H4 (cell line): ENCODE measurements at places on chromosomes 2 and 18.
A peak's percentile ranks its signal among the peaks of the same experiment; 100 is the strongest.

DNA sequence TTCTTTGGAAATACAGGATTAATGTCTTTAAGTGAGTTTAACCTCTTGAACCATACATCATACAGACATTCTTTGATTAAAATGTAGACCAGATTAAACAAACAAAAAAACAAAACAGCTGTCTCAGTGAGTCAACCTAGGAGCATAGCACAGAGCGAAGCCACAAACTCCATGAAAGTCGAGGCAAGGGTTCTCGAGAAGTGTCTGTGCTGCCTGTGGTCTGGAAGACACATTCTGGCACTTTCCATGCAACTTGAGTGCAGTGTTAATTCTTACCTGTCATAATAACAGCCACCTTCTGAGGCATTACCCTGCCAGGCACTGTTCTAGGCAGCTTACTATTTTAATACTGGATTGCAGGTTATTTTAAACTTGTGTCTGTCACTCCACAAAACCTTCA lies 435.5 kb upstream of the MMADHC start:
- no peak for DNase-seq

GRCh38 chr2:167729911-167730310 lies 517.5 kb downstream of the STK39 start:
- no peak for DNase-seq

- no peak for DNase-seq
Observed at GRCh38 chr2:176075481-176075880, 8.3 kb downstream of the EVX2 start.

DNA sequence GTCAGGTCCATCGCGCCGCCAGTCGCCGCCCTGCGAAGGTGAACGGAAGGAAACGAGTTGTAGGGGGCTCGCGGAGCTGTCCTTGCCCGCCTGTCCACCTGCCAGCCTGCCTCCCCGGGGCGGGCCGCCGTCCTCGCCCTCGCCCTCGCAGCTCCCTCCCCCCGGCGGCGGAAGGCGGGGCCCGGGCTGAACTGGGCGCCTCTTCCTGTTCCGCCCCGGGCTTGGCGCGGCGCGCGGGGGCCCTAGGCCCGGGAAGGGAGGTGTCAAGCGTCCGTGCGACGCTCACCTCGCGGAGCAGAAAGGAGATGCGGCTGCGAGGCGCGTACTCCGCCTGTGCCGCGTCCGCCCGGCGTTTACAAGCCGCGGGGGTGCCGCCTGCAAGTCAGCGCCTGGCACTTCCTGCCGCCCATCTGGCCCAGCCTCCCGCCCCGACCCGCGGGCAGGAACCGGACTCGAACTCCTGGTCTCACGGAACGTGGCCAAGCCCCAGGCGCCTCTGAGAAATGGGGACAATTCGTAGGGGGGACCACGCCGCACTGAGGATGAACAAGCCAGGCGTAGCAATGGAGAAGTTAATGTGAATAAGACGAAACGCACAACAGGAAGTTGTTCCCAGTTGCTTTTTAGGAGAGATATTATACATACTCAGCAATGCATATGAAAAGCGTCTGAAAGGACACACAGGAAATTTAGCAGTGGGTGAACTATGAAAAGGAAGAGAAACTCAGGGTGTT lies at the start of gene CNPPD1:
CNPPD1 (minus strand) TSS at position 108 of the 734 bp plus-strand sequence; CDS start at position 11, 97 bp downstream.
- DNase-seq, result peak; percentile 70

- no peak for DNase-seq
Observed at GRCh38 chr2:162103443-162104009, 29.5 kb upstream of the DPP4 start.

- no peak for DNase-seq
Observed at GRCh38 chr2:77746780-77747179, 224.6 kb upstream of the LRRTM4 start.

- DNase-seq, result no peak
Observed at GRCh38 chr2:17780546-17780945, 26.6 kb downstream of the GEN1 start.

DNA sequence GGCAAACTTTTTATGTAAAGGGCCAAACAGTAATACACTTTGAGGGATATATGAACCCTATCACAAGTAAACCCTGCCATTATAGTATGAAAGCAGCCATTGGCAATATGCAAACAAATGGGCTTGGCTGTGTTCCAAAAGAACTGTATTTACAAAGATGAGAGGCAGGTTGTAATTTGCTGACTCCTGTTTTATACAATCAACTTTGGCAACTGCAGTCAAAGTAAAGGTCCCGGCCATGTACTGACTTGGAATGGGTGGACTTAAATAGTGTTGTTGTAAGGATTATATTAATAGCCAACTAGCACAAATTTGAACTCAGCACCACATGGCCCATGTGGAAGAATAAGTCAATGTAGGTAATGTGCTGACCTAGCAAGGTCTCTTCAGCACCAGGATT lies 223.4 kb downstream of the WDPCP start:
- no peak for DNase-seq

DNA sequence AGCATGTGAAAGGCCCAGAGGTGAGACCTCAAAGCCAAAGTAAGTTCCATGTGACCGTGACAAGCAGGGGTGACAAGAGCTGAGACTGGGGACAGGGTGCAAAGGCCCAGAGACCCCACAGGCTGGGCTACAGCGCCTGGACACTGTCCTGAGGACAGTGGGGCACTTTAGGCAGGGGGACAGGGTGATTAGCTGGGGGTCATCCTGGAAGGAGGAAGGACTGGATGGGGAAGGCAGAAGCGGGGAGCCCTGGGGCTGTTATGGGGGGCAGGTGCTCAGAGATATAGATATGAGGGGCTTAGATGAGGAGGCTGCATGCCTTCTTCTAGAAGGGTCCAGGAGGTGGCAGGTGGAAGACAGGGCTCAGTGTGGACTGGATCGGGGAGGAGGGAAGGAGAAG lies 31.5 kb downstream of the KIF1A start:
- no peak for DNase-seq

- no peak for DNase-seq
Observed at GRCh38 chr2:95386031-95386430, 16.5 kb upstream of the FAHD2A start.

DNA sequence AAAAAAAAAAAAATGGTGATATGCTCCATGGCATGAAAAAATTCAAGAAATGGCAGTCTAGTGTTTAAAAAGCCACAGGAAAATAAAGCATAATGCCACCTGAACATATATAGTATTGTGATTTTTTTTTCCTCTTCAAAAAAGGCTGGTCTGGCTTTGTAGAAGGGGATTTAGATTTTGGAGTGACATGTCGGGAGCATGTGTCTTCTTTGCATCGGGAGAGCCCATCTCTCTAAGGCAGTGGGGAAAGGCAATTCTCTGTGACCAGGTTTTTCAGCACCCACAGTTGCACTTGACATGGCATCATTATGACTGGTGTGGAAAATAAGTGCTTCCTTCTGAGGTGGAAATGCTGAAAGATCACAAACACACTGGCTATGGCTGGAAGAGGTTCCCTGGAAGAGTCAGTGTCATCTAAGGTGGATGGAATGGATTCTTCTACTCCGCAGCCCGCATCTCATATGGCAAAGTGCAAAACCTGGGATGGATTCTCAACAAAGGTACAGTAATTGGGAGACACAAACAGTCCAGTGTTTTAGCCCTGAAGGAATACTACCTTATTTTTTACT lies 172.5 kb downstream of the AGAP1 start:
- DNase-seq, result peak; percentile 56

- no peak for DNase-seq
Observed at GRCh38 chr2:37616677-37617005, 54.8 kb downstream of the CDC42EP3 start.

DNA sequence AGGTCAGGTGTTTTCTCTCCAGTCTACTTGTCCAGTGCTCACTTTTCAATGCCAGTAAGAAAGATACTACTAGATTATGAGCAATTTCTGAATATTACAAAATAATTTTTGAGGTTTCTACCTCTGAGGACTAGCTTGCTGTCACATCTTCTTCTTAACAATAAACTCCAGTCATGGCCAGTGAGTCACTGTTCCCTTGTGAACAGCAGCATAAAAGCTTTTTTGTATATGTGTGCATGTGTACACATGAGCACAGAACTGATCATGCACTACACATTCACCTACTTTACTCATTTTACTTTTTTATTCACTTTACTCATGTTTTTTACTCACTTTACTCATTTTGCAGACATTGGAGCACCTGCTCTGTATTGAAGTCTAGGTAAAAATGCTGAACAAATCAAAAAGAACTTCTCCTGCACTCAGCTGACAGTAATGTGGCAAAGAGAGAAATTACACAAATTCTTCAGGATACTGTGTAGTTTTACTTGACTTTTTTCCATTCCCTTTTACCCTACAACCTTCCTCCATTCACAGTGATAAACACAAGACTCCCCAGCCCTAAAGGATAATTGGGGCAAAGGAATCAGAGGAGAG lies 28.0 kb downstream of the ST6GAL2 start:
- DNase-seq, result no peak

DNA sequence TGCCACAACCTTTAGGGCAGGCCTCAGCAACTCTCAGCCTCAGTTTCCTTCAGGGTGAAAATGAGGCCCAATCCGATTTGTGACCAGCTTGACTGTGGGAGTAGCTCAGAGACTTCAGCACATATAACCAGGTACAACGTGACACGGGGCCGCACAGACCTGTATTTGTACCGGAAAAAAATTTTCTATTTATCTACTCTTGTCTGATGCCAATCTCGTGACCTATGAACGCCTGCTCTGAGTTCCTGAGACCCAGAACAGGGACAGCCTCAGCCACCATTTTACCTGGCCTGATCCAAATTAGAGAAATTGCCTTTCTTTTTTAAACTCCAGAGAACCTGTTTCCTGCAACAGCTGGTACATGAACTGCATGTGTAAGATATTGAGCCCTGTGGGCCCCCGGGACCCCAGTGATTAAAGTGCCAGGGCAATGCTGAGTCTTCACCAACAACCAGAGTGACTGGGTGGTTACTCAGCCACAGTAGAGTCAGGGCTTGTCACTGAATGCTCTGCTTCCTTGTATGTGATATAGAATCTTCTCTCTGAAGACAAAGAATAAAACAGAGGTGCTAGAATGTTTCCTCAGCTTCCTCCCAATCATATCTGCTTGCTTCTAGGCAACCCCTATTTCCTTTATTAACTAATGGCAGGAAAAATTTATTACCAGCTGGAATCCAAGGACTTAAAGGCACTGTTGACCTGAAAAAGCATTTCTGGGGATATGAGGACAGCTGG lies 47.8 kb upstream of the FZD7 start:
- no peak for DNase-seq
